Karpas-422 (cell line): ENCODE measurements at places on chromosomes 13 and 19. TPM values are rescaled to one million over a fixed set of nuclear protein-coding genes. Genes with fewer than 3 reads are reported as not detected.

GRCh38 chr13:19950374-19950773 is 8.2 kb upstream of the ZMYM2 start:
- no peak overlapping the region for H3K4me3 ChIP-seq
- H3K4me1 ChIP-seq: no peaks in the 10 kb centered on the region
- no peaks in the 10 kb centered on the region for H3K27me3 ChIP-seq
- DNase-seq: no peak

DNA sequence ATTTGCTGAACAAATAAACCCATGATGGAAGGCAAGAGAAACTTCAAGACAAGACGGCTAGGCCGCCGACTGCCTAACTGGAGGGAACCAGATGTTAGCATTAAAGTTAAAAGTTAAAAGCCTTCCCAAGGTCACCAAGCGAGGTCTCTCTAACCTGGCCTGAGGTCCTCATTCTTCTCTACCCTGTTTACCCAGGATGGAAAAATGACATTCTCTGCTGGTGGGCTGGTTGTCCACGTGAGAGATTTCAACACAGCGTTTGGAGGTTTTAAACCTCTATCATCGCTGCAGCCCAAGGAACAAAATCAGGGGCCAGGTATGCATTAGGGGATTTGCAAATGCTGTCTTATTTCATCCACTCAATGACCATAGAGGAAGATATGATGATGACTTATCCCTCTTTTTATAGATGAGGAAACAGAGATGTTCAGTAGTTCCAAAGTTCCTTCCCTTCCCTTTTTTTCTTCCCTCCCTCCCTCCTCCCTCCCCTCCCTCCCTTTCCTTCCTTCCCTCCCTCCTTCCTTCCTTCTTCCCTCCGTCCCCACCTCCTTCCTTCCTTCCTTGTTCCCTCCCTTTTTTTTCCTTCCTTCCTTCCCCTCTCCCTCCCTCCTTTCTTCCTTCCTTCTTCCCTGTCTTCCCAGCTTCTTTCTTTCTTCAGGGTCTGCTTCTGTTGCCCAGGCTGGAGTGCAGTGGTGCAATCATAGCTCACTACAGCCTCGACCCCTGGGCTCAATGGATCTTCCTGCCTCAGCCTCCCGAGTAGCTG is 79.7 kb downstream of the INSR start:
- no peak for DNase-seq
- no peak overlapping the region for H3K27ac ChIP-seq
- no peak overlapping the region for H3K4me3 ChIP-seq
- no peaks in the 10 kb centered on the region for H3K27me3 ChIP-seq

- no peak overlapping the region for H3K27ac ChIP-seq
- H3K4me3 ChIP-seq: no peak overlapping the region
Observed at GRCh38 chr13:99855526-99856420, 115.8 kb downstream of the ZIC5 start.

- H3K27me3 ChIP-seq: no peaks in the 10 kb centered on the region
- H3K4me3 ChIP-seq: no peak overlapping the region
- no peaks in the 10 kb centered on the region for H3K36me3 ChIP-seq
Observed at GRCh38 chr19:28927456-28927855, 285.5 kb downstream of the UQCRFS1 start.

GRCh38 chr19:3468211-3468610 is 12.1 kb downstream of the SMIM24 start:
- H3K27me3 ChIP-seq: no peaks in the 10 kb centered on the region
- no peak overlapping the region for H3K4me3 ChIP-seq
- DNase-seq: no peak
- H3K4me1 ChIP-seq: peaks cover 19% of the 10 kb centered on the region

- no peaks in the 10 kb centered on the region for H3K27me3 ChIP-seq
- H3K27ac ChIP-seq: no peak overlapping the region
- H3K4me1 ChIP-seq: peaks cover 6% of the 10 kb centered on the region; the same call in 1 of the 2 replicates
- no peak for DNase-seq
Observed at GRCh38 chr13:86839221-86839620, 832.0 kb upstream of the SLITRK5 start.

DNA sequence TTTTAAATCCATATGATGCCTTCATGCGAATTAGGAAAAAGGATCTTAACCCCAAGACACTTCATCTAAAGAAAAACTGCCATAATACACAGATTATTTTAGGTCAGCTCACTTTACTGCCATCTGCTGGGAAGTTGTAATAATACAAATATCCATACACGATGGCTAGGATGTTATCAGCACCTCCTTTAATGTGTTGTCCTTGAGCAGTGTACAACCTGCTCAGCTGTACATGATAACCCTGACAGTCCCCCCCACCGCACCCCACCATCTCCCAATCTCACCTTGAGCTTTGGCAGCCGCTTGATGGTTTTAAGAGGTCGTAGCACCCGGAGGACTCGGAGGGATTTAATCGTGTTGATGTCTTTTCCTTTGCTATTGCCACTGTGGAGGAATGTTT is 112.2 kb downstream of the IER2 start:
- H3K36me3 ChIP-seq: no peaks in the 10 kb centered on the region
- peak; percentile 85 for DNase-seq
- H3K4me3 ChIP-seq: no peak overlapping the region
- H3K4me1 ChIP-seq: peaks cover 19% of the 10 kb centered on the region

DNA sequence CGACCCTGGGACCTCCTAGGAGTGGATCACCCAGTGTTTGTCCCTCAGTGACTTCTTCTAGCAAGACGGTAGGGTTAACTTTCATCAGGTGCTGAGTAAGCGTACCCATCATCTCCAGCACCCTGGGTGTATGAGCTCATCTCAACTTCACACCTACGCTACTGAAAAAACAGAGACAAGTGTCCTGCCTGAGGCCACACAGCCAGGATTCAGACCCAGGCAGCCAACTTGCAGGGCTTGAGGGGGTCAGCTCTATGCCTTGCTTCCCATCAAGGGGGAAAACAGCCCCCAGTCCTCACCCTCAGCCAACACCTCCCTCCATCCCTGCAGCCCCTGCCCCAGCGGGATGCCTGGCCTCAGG is 4.6 kb downstream of the TLE2 start:
- H3K36me3 ChIP-seq: no peaks in the 10 kb centered on the region
- no peak overlapping the region for H3K4me3 ChIP-seq
- no peaks in the 10 kb centered on the region for H3K4me1 ChIP-seq
- no peak overlapping the region for H3K27ac ChIP-seq

GRCh38 chr13:76769271-76769791 is 116.9 kb downstream of the KCTD12 start:
- no peak overlapping the region for H3K27ac ChIP-seq
- H3K4me3 ChIP-seq: no peak overlapping the region
- H3K36me3 ChIP-seq: no peaks in the 10 kb centered on the region

DNA sequence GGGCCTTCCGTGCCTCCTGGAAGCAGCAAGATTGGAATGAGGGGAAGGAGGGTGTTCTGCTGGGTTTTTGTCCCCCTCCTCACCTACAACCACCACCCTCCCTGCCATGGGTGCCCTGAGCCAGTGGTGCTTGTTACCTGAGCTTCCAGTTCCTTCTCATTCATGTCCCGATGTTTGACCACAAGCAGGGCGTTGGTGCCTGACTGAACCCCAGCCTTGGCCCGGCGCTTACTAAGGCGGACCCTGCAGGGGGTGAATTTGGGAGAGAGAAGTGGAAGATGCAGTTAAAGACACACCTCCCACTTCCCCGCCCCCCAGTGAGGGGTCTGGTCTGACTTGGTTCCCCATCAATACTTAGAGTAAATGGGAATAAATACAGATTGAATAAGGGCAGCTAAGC is 4.3 kb downstream of the PAF1 start:
- H3K4me1 ChIP-seq: peaks cover 11% of the 10 kb centered on the region
- no peak for DNase-seq
- peaks cover 19% of the 10 kb centered on the region for H3K36me3 ChIP-seq

- no peak for DNase-seq
- H3K4me1 ChIP-seq: no peaks in the 10 kb centered on the region
- H3K4me3 ChIP-seq: no peak overlapping the region
- no peaks in the 10 kb centered on the region for H3K27me3 ChIP-seq
Observed at GRCh38 chr19:3346677-3347353, 19.6 kb upstream of the NFIC start.

DNA sequence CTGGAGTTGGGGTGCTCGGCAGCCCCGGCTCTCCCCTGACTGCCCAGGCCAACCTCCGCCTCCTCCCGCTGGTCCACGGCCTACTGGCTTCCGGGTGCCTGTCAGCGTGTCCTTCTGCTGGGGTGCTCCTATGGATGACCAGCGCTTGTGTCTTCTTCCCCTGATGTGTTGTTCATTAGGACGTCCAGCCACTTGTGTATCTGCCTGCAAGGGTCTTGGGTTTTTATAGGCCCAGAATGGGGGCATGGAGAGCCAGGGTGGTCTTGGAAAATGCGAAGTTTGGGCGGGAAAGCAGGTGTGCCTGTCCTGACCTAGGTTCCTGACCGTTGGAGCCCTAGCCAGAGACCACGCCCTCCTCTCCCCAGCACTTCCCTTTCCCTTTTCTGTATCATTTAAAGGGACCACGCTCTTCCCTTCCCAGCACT is 139.8 kb downstream of the SLITRK5 start:
- H3K4me3 ChIP-seq: no peak overlapping the region
- no peaks in the 10 kb centered on the region for H3K27me3 ChIP-seq
- H3K36me3 ChIP-seq: no peaks in the 10 kb centered on the region
- no peak for DNase-seq
- no peak overlapping the region for H3K27ac ChIP-seq

DNA sequence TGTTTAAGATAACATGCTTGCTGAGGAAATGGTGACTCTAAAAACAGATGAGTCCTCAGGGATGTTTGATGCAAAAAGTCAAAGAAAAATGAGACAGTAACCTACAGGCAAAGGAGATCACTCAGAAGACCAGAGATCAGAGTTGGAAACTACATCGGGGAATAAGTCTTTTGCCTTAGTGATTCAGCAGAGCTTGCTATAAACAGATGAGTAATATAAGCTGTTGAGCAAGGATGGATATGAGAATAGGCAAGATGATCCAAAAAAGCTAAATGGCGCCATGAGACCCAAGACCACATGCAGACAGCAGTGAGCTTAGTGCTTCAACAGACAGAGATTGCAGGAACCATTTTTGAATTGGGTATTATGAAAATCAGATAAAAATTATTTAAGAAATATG is 168.6 kb downstream of the POSTN start:
- H3K4me3 ChIP-seq: no peak overlapping the region
- H3K4me1 ChIP-seq: no peaks in the 10 kb centered on the region
- no peaks in the 10 kb centered on the region for H3K27me3 ChIP-seq
- no peak overlapping the region for H3K27ac ChIP-seq

GRCh38 chr19:29538651-29539050 is 12.9 kb downstream of the VSTM2B start:
- H3K27ac ChIP-seq: no peak overlapping the region
- no peaks in the 10 kb centered on the region for H3K4me1 ChIP-seq
- no peak overlapping the region for H3K4me3 ChIP-seq
- no peaks in the 10 kb centered on the region for H3K36me3 ChIP-seq
- no peaks in the 10 kb centered on the region for H3K27me3 ChIP-seq

- H3K27me3 ChIP-seq: no peaks in the 10 kb centered on the region
- no peak overlapping the region for H3K27ac ChIP-seq
- H3K4me3 ChIP-seq: peak overlapping the region; percentile 59
- no peaks in the 10 kb centered on the region for H3K36me3 ChIP-seq
- peaks cover 34% of the 10 kb centered on the region for H3K4me1 ChIP-seq
- DNase-seq: no peak
Observed at GRCh38 chr19:51440846-51441409, 17.3 kb downstream of the SIGLEC8 start.

DNA sequence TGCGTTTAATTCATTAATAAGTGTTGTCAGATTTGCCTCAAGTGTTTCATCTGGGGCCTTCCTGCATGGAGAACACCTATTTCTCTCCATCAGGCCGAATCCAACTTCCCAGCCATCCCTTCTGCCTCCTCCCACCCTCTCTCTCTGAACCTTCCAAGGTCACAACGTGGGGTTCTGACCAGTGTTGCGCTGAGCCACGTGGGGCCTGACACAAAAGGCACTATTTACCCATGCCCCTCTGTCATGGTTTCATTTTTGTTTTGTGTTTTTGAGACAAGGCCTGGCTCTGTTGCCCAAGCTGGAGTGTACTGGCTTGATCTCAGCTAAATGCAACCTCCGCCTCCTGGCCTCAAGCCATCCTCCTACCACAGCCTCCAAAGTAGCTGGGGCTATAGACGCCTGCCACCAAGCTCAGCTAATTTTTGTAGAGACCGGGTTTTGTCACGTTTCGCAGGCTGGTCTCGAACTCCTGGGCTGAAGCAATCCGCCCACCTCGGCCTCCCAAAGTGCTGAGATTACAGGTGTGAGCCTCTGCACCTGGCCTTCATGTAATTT is 8.6 kb upstream of the IRGC start:
- no peak overlapping the region for H3K27ac ChIP-seq
- no peak overlapping the region for H3K4me3 ChIP-seq
- no peaks in the 10 kb centered on the region for H3K36me3 ChIP-seq
- H3K4me1 ChIP-seq: no peaks in the 10 kb centered on the region
- no peak for DNase-seq
- no peaks in the 10 kb centered on the region for H3K27me3 ChIP-seq

DNA sequence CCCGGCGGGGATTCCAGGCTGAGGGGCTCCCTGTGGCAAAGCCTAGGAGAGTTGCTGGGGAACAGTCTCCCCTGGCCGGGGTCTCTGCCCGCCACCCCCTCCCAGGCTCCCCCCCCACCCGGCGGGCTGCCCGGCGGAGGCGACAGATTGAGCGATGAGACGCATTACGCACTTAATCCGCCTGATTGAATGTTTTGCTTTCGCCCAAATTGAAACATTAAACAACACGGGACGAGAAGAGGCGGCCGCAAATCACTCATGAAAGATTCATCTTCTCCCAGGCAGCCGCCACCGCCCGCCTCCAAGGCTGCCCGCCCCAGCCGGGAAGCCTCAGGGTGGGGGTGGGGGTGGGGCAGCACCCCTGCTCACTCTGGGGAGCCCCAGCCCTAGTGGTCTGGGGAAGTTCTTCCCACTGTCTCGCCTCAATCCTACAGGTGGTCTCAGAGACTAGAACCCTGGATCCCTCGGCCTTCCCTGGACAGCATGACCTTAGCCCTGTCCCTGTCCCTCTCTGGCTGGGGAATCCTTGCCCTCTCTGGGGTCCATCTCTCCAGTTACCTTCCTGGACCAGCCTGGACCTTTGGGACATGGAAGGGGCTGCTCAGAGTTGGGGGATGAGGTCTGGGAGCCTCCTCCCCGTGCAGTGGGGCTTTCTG is 7.6 kb upstream of the ERFL start:
- no peak overlapping the region for H3K4me3 ChIP-seq
- H3K36me3 ChIP-seq: no peaks in the 10 kb centered on the region
- peaks cover 77% of the 10 kb centered on the region for H3K4me1 ChIP-seq
- no peak overlapping the region for H3K27ac ChIP-seq
- H3K27me3 ChIP-seq: no peaks in the 10 kb centered on the region

GRCh38 chr13:54210397-54211049 is 1181.9 kb downstream of the OLFM4 start:
- no peak for DNase-seq
- H3K4me1 ChIP-seq: no peaks in the 10 kb centered on the region
- no peak overlapping the region for H3K27ac ChIP-seq
- H3K36me3 ChIP-seq: no peaks in the 10 kb centered on the region

- no peak overlapping the region for H3K4me3 ChIP-seq
- no peaks in the 10 kb centered on the region for H3K36me3 ChIP-seq
Observed at GRCh38 chr13:110536006-110536693, 25.4 kb downstream of the RAB20 start.

The SMIM44 gene
- total RNA-seq: not detected in 2 replicates

The OR7C1 gene
- not detected in 2 replicates for total RNA-seq

The KASH5 gene
- 0.52 and 0.65 TPM in 2 replicates for total RNA-seq

The PALM gene
- 3.5 TPM in 1 of 2 replicates, not detected in the other for total RNA-seq

The ITGBL1 gene
- 0.89 and 2.6 TPM in 2 replicates for total RNA-seq

The MYH14 gene
- total RNA-seq: not detected in 2 replicates

The RTBDN gene
- not detected in 2 replicates for total RNA-seq

The SLC6A16 gene
- 16.9 and 42.6 TPM in 2 replicates for total RNA-seq
